Cardiac ventricle fibroblast (primary cell): ENCODE measurements at places on chromosomes 3 and 15. TPM values are rescaled to one million over a fixed set of nuclear protein-coding genes. Genes with fewer than 3 reads are reported as not detected.

ROPN1 gene
- not detected in 2 replicates for total RNA-seq

C3orf70 gene
- total RNA-seq = 0.75 and 1.2 TPM in 2 replicates

DZIP1L gene
- total RNA-seq = 4.2 and 7.8 TPM in 2 replicates

PRSS50 gene
- not detected in 2 replicates for total RNA-seq

ALCAM gene
- 9.3 and 11.7 TPM in 2 replicates for total RNA-seq

ADAMTS7 gene
- 12.6 and 13.6 TPM in 2 replicates for total RNA-seq

SMAD6 gene
- 31.4 and 43.7 TPM in 2 replicates for total RNA-seq

CLDN18 gene
- not detected in 2 replicates for total RNA-seq

DCLK3 gene
- not detected in 2 replicates for total RNA-seq

PROK2 gene
- total RNA-seq = not detected in 2 replicates

TYRO3 gene
- 9.1 and 11.5 TPM in 2 replicates for total RNA-seq

ANKUB1 gene
- not detected in 2 replicates for total RNA-seq

KLHL6 gene
- 0.06 TPM in 1 of 2 replicates, not detected in the other for total RNA-seq

HMCES gene
- 10.1 and 11.4 TPM in 2 replicates for total RNA-seq

CLDN16 gene
- total RNA-seq = not detected in 2 replicates

KIF15 gene
- 0.59 and 1.8 TPM in 2 replicates for total RNA-seq

EPHB3 gene
- total RNA-seq = 2.9 and 3.2 TPM in 2 replicates

MCF2L2 gene
- total RNA-seq = 0.31 and 1.1 TPM in 2 replicates

CLDN1 gene
- 0.06 TPM in 1 of 2 replicates, not detected in the other for total RNA-seq

UBL7 gene
- total RNA-seq = 45.3 and 50.1 TPM in 2 replicates

MCTP2 gene
- 1.2 and 5.2 TPM in 2 replicates for total RNA-seq

FANCD2 gene
- total RNA-seq = 1.4 and 1.8 TPM in 2 replicates

CHL1 gene
- 0.12 and 0.15 TPM in 2 replicates for total RNA-seq

DNAH12 gene
- 0.06 and 0.20 TPM in 2 replicates for total RNA-seq

TGM5 gene
- not detected in 2 replicates for total RNA-seq

GOLGA6B gene
- total RNA-seq = not detected in 2 replicates

ARL14 gene
- not detected in 2 replicates for total RNA-seq

RASGRF1 gene
- total RNA-seq = not detected in 2 replicates

PLCL2 gene
- 8.8 and 9.7 TPM in 2 replicates for total RNA-seq

CYP1A2 gene
- total RNA-seq = not detected in 2 replicates

STAC gene
- total RNA-seq = 0.05 TPM in 1 of 2 replicates, not detected in the other

SLC28A2 gene
- total RNA-seq = not detected in 2 replicates

CRABP1 gene
- not detected in 2 replicates for total RNA-seq

PODXL2 gene
- 3.6 and 6.7 TPM in 2 replicates for total RNA-seq

TNFAIP8L3 gene
- 6.6 and 11.5 TPM in 2 replicates for total RNA-seq

POLR2M gene
- total RNA-seq = 45.6 and 203 TPM in 2 replicates

CCR2 gene
- total RNA-seq = not detected in 2 replicates

EXOG gene
- total RNA-seq = 4.4 and 7.2 TPM in 2 replicates

IDH2 gene
- total RNA-seq = 24.0 and 27.2 TPM in 2 replicates

DUOXA1 gene
- not detected in 2 replicates for total RNA-seq
